ENCODE measurements at places on chromosomes 16 and 17.

DNA sequence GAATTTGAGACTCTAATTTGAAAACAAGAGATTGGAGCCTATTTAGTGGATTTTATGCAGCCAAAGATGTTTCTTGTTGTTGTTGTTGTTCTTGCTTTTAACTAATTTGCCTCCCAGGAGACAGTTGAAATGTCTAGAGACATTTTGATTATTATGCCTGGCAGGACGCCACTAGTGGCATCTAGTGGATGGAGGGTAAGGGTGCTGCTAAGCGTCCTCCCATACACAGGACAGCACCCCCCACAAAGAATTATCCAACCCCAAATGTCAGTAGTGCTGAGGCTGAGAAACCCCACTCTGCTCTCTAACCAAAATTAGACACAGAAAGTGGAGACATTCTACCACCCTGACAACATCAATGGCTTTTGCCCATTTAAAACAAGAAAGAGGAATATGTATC, 15.4 kb upstream of the HSBP1 start:
- no peak for DNase-seq

DNA sequence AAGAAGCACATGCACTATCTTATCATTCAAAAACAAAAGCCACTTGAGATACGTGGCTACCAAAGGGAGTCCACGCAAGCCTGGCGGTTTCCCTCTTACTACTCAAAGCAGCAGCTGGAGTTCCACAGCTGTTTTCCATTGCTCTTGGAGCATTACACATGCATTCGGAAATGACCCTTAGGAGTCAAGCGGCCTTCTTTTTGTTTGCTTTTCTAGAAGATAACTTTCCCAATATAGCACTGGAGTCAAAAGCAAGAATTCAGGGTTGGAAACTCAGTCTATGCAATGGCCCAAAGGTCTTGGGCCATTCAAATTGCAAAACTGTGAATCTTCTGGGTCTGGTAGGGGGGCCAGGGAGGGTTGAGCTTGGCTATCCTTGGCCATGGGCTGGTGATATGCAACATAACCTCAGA, 97.8 kb upstream of the MAF start:
- DNase-seq = no peak

- DNase-seq = no peak
These were observed 15.4 kb upstream of the WDR45B start for GRCh38 chr17:82663381-82664275.

DNA sequence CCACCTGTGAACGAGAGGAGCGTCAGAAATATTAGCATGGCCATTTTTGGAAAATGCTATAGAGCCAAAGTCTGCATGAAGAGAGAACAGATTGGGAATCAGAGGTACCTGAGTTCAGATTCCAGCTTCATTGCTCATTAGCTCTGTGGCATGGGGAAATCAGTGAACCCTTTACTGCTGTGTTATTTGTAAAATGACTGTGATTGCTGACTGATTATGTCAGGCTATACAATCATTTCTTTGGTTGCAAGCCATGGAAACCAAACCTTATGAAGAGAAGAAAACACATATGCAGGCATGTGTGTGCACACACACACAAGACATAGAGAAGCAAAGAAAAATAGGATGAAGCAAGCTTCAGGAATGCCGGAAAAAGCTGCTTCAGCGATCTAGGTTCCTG, 101.4 kb upstream of the HSBP1 start:
- DNase-seq = no peak

DNA sequence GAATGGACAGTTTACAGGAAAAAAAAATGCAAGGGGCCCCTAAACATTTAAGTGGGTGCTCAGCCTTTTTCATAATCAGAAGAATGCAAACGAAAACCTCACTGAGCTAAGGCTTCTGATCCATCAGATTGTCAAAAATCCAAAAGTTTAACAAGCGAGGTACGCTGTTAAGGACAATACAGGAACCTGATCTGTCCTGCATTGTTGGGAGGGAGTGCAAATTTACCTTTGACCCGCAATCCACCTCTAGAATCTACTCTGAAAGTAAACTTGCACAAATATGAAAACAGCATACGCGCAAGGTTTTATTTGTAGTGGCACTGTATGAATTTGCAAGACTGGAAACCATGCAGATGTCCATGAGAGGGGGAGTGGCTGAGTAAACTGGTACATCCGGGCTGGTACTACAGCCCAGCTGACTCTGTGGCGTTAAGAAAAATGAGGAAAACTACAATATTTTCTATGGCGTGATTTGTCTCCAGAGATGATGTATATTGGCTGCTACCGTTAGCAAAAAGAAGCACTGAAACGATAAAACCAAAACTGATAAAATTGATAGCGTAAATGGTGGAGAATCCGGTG, 28.8 kb upstream of the ST6GALNAC1 start:
- no peak for DNase-seq

GRCh38 chr17:74172700-74173099, 30.8 kb upstream of the RPL38 start:
- no peak for DNase-seq

DNA sequence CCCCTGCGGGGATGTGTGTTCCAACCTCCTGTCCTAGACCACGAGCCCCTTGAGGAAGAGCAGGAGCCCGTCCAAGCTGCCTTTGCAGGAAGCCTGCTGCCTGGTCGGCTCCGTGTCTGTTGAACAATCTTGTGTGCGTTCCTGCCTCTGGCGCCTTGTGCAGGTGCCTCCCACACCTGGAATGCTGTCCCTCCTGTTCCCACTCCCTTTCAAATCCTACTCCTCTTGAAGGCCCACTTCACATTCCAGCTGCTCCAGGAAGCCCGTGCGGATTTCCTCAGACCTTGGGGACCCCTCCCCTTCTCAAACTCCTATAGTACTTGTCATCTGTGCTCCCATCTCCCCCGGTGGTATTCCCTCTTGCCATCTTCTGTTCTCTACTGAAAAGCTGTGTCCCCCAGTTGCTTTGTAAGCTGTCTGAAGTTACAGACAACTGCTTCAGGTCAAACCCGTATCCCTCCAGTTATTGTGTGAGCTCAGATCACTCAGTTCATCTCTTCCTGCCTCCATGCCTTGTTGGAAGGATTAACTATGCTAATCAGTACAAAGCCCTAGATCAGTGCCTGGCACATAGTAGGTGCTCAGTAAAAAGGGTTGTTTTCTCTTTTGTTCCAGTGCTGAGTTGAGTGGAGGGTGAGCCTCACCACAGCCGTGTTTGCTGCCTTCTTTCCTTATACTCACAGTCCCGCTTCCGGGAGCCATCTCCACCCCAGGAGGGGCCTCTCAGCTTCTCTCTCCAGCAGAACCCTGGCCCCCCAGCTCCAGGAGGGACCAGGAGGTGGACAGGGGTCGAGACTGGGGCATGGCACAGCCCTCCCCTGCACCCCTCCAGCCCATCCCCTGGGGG, 241.8 kb upstream of the CIBAR2 start:
- DNase-seq = no peak

GRCh38 chr17:48619826-48620449, 4.8 kb upstream of the HOXB8 start:
- no peak for DNase-seq

- no peak for DNase-seq
These were observed 3.5 kb downstream of the KDM6B start for GRCh38 chr17:7837408-7838088.

DNA sequence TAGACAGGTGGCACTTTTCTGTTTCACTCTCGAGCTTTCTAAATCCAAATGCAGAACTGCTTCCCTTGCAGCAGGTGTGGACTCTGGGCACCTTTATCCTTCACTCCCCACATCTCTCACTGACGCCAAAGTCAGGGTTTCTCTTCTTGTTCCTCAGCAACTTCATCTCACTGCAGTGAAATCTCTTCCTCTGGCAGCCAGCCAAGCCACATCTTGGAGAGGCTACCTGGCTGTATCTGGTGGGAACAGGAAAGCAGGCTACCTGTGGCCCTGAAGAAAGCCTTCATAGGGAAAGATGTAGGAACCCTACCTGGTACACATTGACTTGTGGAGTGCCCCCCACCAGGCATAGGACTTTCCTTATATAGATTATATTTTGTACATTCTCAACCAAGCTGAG, 159.1 kb downstream of the UTP18 start:
- DNase-seq = no peak
